ENCODE measurements at places on chromosomes 1 and 21.

DNA sequence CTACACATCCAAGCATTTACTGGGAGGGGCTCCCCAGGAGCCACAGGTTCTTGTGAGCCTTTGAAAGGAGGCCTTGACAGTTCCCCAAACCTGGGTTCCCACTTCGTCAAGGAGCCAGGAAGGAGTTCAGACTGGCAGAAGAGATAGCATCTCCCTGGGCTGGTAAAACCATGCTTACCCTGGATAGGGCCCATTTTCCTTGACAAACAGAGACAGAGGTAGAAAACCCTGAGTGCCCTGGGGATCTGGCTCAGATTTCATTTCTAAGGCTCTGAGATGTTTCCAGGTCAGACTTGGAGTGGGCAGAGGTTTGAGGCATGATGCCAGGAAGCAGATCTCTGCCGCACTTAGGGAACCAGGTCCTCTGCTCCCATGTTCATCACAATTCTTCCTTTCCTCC, 2.7 kb downstream of the ETNK2 start:
- DNase-seq, result no peak

- no peak for DNase-seq
Measured at GRCh38 chr1:107949467-107950253, 15.3 kb downstream of the VAV3 start.

DNA sequence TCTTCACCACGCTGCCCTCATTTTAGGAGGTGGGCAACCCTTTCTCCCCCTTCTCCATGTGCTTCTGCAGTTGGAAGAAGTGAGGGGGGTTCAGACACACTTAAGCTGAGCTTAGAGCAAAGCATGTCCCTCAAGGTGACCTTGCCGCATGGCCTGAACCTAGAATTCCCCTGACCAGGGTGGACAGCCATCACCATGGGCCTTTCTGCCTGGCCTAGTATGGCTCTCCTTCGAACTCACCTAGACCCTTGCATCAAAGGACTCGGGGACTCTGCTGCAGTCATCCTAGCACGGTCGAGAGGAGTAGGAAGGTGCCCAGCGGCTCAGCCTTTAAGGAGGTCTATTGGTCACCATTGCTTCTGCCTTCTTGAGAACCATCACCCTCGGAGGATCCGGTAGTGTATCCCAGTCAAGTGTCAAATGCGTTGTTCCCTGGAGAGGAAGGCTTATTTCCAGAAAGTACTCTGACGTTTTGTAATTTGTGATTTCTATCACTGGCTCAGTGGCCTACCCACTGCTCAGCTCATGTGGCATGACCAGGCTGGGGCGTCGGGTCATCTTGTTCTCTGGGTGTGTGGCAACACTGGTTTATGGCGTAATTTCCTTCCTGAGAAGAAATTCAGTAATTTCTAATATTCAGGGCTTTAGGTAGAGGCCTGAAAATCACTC, at the start of gene KCNE1:
Gene KCNE1, minus strand, starts transcription at position 424 of the 669 bp plus-strand sequence. CDS start 62,576 bp downstream, outside the sequence.
- no peak for DNase-seq

DNA sequence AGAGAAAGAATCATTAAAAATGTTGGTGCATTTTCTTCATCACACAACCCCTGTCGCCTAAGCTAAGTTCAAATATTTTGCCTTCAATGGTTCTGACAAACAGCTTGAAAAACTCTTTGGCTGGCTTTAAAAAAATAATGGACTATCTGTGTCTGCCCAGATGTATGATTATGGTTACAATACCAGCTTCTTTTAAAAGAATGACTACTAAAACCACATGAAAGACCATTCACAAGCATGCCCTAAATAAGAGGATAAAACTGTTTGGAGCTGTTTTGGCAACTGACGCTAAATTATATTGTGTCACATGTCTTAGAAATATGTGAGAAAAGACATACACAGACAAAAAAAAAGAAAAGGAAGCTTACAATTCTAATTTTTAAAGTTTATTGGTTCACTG, 23.7 kb upstream of the PLPPR4 start:
- no peak for DNase-seq

DNA sequence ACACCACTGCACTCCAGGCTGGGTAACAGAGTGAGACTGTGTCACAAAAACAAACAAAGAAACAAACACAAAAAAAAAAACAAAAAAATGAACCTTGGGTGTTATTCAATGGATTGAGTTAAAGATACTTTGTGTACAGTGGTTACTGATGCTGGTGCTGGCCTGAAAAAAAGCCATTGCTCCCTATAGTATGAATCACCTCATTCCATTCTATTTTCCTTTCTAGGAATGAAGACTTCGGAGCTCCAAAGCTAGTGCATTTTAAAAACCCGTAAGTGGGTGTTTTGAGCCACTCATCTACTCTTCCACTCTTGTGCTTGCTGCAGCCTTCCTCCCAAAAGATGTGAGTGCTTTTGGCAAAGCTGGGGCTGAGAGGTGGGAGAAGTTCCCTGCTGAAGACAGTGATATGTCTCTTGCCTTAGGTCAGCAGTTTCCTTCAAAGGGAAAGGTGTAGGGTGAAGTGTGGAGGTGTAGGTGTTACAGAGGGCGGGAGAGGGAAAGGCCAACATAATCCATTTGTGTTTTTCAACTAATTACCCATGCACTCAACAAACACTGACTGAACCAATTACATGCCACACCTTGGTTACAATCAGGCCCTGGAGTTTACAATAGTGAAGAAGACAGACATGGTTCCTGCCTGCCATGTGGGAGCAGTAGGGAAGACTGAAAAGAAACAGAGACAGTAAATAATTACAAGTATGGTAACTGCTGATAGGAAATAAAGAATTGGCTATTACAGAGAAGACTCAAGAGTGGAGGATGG, 55.0 kb upstream of the SERBP1 start:
- peak; percentile 7 for DNase-seq

- no peak for DNase-seq
Measured at GRCh38 chr1:32770221-32770731, 46.9 kb downstream of the YARS1 start.

DNA sequence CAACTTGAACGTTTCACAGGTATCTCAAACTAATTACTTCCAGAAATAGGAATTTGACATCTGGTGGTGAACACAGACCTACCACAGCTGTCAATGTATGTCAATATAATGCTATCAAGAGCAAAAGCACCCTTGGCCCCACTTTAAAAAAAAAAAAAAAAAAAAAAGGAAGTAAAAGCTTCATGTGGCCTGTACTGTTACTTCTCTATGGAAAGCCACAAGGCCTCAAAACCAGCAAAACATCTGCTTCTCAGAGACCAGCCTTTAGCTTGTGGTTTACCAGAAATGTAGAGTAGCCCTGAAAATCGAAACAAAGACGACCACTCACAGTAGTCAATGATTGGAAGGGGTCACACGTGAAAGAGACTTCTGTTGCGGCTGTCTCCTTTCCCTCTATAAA, 109.6 kb downstream of the SLC45A1 start:
- DNase-seq, result no peak

- DNase-seq, result no peak
Measured at GRCh38 chr1:91594383-91595055, 93.9 kb downstream of the CDC7 start.
